Endothelial cell (in vitro differentiated cells): ENCODE measurements at places on chromosomes 11 and 22.

- no peak for DNase-seq
These were observed 46.9 kb upstream of the SHISAL1 start for GRCh38 chr22:44359496-44360110.

GRCh38 chr11:18277565-18278271, 11.7 kb downstream of the SAA1 start:
- no peak for DNase-seq

DNA sequence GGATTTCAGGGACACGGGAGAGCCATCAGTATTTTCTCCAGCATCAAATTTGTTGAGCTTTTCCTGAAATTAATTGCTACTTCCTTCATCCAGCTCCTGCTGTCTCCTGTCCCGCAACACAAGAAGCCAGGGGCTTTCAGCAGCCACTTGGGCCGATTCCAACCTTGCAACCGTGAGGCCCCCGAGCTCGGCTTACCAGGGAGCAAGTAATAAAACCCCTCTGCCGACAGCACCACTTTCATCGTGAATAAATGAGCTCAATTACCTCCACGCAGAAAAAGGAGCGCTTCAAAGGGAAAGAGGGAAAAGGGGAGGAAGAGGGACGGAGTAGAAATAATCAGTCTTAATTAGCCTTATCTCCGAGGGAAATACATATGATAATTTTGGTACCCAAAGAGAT, 76.6 kb downstream of the CELSR1 start:
- no peak for DNase-seq

GRCh38 chr22:21593406-21594232, 26.1 kb downstream of the UBE2L3 start:
- peak; percentile 37 for DNase-seq

GRCh38 chr11:64566915-64567891, 23.8 kb upstream of the SLC22A12 start:
- no peak for DNase-seq

- DNase-seq: no peak
These were observed 14.0 kb upstream of the PARVG start for GRCh38 chr22:44166498-44167276.

DNA sequence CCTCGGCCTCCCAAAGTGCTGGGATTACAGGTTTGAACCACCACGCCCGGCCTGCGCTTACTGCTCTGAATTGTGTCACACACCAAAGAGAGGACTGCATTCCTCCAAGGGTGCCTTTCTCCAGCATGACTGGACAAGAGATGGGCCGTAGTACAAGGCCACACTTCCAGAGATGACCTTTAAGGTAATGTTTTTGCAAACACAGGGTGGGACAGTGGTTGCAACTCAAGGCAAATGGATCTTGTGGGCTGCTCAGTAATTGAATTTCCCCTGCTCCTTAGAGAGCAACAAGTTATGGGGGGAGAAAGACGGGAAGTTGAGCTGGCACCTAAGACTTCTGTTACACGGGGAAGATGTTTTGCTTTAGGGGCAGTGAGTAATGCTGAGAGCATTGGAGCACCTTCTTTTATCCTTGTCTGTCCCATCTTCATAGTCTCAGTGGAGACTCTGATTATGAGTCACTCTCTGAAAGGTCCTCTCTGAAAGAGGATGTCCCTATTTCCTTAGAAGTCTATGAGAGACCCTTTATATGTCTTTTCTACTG, 66.3 kb downstream of the C11orf91 start:
- DNase-seq: no peak

- DNase-seq: no peak
These were observed 17.4 kb downstream of the ARVCF start for GRCh38 chr22:19998991-19999820.

- no peak for DNase-seq
These were observed 42.9 kb downstream of the PC start for GRCh38 chr11:66915046-66915832.

GRCh38 chr11:120527111-120527761, 15.7 kb downstream of the GRIK4 start:
- no peak for DNase-seq

GRCh38 chr11:5286351-5286750, 15.4 kb downstream of the OR51B4 start:
- no peak for DNase-seq

- DNase-seq: no peak
These were observed 4.5 kb downstream of the FOXR1 start for GRCh38 chr11:118975771-118976709.

- no peak for DNase-seq
These were observed 4.5 kb downstream of the OR10G7 start for GRCh38 chr11:124036666-124037065.
